CD8-positive, alpha-beta memory T cell (primary cell): ENCODE measurements at places on chromosomes 5 and 9.

GRCh38 chr9:16131264-16131663 is 578.4 kb downstream of the CCDC171 start:
- DNase-seq, result no peak

GRCh38 chr9:113886933-113887332 is 10.8 kb downstream of the ZNF618 start:
- no peak for DNase-seq

GRCh38 chr5:8906303-8906967 is 639.4 kb downstream of the SEMA5A start:
- DNase-seq, result no peak

DNA sequence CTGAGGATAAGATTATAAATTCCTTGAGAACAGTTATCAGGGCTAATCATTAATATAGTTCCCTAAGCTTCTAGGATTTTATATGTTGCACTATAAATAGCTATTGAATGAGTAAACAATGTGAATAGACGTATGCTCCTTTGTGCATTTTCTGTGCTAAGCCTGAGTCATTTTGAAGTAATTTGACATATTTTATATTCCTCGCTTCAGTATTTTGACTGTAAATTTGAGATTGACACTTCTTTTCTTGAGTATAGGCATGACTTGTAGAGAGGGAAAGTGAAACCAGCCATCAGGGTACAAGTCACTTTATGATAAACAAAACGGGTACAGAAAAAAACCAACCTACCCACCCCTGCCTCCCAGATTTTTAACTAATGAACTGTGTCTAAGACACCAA is 367.7 kb upstream of the PRR16 start:
- no peak for DNase-seq

DNA sequence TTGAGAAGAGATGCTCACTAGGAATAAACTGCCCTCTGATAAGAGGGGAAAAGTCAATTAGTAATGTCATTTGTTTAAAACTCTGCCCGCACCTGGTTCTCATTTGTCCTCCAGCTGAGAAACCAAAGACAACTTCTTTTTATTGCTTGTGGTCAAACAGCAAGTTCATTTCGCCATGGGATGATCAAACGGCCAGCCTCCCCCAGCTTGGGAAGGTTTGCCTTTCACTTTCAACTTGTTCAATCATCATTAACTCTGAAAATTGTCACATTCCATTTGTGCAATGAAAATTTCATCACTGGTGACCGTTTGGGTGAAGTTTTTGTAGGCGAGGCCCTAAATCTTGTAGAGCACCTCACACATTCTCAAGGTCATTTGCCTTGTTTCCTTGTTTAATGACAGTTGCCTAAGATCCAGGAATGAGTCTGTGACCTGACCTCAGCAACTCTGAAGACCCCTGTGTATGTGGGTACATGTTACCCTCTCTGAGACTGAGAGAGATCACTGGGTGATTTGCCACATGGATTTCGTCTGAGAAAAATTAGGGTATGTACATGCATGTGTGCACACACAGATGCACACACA is 117.7 kb downstream of the MARCHF3 start:
- no peak for DNase-seq

DNA sequence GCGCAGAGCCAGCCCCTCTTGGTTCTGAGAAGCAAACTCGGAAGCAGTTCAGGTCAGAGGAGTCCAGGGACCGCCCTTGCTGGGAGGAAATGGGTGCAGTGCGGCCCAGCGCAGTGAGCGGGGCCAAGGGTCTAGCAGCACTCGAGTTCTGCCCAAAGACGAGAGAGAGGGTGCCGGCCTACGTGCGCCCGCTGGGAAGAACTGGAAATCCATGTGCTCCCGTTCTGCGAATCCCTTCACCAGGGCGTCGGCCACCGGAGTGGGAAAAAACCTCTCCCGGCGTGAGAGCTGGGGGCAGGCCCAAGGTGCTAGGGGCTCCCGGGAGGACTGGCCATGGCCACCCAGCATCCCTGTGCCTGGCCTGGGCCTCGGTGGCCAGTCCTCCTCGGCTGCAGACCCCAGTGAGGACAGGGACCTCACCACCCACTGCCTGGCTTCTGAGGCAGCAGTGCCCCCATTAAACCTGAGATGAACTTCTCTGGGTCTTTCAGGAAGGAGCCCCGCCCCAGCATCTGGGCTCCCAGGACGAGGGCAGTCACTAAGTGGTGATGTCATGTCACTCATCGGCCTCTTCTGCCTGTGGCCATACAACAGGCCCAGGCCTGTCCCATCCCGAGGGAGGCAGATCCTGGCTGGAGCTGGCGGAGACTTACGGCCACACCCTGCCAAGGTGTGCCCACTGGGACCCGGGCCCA is 10.6 kb downstream of the TMEM250 start:
- no peak for DNase-seq

DNA sequence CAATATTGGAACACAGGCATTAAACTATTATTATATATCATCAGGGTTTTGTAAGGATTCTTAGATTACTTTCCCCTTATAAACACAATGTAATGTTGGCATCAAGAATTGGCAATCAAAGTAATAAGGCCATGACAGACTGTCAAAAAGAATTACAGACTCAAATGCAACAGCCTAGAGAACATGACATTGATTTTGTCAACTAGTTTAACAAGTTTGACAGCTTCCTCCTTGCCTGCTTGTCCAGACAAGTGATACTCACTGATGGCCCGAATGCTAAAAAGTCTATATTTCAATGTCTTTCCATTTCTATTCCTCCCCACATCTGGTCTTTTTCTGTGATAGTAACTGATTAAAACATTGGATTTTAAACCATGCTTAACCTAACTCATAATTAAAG is 6.4 kb upstream of the ANKRD31 start:
- DNase-seq, result no peak

DNA sequence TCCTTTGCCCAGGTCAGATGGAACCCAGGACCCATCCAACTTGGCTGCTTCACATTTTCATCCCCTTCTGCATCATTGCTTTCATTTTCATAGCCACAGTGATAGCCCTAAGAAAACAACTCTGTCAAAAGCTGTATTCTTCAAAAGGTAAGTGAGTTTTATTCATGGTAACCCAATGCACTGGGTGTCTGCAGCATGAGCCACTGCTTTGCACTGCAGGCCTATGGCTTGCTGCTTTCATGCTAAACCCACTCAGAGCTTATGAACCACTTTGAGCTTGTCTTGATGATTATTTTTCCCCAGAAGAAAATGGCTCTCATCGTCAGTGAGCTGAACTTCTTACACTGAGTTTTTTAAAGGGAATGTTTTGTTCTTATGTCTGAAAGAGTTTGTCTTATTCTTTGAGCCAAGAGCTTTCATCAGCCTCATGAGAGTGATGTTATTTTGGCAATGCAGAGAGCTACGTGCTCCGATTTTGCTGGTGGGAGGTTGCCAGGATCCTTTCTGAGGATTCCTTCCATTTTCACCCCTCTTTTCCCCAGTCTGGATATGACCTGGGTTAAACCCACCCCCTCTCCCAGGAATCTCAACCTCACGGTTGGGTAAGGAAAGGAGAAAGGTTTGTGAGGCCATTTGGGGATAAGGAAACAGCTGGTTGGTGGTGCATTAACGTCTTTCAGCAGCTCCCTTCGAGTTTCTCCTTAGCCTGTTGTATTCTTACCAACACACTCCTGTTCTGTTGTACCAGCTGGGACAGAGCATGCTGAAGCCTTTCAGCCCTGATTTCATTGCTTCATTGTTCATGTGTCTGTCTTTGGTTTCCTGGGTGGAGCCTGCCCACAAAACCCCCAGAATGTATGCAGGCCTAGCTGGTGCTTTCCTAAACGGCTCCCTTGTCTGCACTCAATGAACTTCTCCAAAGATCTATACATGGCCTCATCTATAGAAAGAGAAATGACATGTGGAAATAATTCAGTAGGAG is 47.6 kb downstream of the PDCD1LG2 start:
- peak; percentile 51 for DNase-seq

DNA sequence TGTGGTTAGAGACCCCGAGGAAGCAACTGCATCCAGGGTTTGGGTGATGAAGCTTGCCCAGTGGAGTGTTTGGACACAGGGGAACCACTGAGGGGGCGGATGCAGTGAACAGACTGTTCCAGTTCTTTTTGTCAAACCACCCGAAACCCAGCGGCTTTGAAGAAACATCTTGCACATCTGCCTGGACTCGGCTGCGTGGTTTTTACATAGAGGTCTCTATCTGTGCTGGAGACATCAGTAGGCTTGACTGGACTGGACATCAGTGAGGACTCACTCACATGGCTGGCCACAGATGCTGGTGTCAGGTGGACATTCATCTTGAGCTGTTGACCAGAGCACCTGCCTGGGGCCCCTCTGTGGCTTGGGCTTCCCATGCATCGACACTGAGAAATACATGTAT is 15.3 kb upstream of the SPATA31E1 start:
- DNase-seq, result no peak

DNA sequence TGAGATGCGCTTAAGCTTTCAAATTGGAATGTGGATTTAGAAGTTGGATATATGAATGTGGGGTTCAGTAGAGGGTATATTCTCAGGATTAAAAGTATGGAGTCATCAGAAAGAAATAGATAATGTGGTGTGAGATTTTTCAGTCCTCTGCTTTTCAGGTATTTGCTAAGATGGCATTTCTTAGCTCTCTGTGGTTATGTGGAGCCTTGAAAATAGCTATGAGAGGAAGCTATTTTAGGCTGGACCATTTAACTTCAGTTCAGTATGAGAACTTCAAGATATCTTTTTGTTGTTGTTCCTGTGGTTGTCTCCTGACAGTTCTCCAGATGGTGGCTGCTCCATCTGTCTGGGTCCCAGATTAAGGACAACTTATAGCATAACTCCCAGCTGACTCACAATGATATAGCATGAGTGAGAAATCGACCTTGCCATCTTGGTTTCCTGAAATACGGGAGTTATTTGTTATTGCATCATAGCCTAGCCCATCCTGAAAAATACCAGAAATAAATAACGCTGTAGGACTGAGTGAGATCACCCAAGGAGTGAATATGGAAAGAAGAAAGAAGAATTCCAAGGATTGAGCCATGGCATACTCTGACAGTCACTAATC is 461.5 kb downstream of the ANXA1 start:
- no peak for DNase-seq

- no peak for DNase-seq
Observed at GRCh38 chr5:147223948-147224791, 10.7 kb upstream of the STK32A start.

DNA sequence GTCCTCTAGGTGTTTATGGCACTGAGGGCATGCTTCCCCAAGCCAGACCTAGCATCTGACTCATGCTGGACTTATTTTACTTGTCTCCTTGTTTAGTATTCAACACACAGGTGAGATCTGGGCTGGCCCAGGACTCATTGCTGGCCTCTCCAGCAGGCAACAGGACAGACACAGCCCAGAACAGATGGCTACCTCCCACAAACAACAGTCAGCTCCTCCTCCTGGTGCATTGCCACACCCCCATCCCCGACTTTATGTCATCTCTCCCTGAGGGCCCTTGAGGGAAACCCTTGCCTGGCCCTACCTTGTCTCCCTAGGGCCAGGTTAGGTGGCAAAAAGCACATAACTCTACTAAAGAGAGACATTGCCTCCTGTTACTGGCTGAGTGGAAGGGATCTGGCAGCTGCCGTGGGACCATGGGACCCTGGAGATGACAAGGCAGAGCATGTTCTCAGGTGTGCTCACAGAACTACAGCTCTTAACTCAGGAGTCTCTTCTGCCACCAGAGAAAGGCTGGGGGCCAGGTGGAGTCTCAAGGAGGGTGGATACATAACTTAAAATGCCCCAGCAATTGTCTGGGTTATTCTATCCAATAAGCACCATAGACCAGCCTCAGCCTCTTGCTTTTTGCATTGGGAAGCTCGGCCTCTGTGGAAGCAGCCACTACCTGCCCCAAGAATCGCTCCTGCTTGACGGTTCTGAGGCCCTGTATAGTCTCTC is 2.3 kb downstream of the ACSL6 start:
- DNase-seq, result no peak

GRCh38 chr9:114249424-114250234 is 73.3 kb upstream of the ORM1 start:
- DNase-seq, result no peak

DNA sequence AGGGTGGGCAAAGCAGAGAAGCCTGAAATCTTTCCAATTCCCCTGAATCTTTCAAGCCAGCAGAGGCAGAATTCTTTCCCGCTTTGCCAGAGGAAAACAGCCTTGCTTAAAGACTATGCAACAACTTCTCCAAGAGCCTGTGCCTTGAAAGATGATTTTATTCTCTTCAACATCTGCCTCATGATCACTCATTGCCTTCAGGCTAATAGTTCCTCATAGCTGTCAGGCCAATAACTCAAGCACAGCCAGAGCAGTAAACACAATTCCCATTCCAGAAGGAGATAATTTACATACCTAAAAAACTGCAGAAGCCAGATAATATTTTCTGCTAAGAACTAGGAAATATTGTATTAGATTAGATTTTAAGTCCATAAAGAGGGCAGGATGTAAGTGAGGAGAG is 92.3 kb upstream of the PUM3 start:
- no peak for DNase-seq

DNA sequence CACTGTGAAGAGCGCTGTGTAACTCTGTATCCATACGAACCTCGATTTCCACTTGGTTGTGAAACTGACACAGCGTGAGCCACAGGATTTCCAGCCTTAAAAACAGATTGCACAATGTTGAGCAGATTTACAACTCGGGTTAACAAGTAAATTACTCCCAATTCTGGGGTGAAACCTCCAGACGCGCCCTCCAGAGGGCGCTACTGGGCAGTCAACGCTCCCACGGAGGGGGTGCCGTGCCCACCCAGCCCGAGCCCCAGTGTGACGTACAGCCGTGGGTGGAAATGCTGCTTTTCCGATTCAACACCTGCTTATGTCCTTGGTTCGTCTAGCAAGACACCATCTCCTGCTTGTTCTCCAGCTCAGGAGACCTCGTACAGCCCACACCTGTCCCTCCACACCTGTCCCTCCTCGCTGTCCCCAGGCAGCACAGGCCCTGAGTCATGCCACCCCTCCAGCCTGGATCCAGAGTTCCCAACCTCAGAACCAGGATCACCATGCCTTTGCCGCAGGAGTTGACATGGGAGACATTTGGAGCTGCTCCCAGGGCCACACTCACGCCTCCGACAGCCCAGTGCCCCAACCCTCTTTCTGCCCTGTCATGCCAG is 34.4 kb upstream of the SLC6A3 start:
- DNase-seq, result peak; percentile 45

DNA sequence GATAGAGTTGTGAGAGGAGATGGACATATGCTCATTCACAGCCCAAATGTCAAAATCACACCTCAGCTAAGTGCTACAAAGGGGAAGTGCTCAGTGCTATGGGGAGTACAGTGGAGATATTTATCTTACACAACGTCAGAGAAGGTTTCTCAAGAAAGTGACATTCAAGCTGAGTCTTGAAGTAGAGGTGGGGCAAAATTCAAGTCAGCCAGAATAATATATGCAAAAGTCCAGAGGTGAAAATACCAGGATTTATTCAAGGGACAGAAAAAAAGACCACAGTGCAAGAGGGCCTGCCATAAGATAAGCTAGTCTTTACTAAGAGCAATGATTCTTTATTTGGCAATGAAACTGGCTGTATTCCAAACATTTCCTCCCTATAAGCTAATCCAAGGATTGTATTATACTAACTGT is 327.8 kb upstream of the PIK3R1 start:
- no peak for DNase-seq

- DNase-seq, result no peak
Observed at GRCh38 chr9:77221431-77221830, 44.1 kb downstream of the VPS13A start.

- no peak for DNase-seq
Observed at GRCh38 chr9:2120926-2121689, 106.0 kb downstream of the SMARCA2 start.

- no peak for DNase-seq
Observed at GRCh38 chr9:36956908-36957307, 77.2 kb downstream of the PAX5 start.
